GM12864 (cell line): ENCODE measurements at places on chromosomes 3 and 15.

- DNase-seq, result no peak
These were observed 124.2 kb downstream of the SHQ1 start for GRCh38 chr3:72724070-72724469.

DNA sequence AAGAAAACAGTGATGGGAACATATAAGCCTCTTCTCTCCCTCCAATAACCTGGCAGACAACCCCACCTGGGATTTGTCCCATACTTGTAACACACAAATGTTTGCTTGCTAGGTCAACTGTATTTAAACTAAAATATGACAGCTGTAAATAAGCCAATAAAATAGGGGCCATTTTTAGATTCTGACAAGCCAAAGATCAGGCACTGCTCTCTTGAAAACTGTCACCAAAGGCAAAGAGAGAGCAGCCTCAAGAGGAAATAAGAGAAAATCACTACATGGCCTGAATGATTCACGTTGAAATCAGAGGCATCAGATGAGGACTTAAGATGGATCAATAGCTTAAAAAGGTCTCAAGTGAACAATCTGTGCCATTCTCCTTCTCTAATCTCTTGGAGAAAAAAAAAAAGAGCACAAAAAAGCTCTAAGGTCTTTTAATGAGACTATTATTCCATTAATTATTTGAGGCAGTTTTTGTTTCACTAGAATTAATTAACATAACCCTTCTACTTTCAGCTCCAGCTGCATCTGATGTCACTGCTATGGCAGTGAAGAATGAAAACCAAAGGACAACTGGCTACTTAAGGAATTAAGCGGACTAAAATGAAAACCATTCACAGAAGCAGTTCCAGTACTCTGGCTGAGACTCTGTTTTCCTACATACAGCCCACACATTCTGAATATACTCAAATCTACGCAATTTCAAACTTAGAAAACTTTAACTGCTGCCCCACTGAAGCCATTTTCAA lies 19.0 kb downstream of the MYO5A start:
- no peak for DNase-seq

GRCh38 chr15:69595009-69595791 lies 142.6 kb downstream of the RPLP1 start:
- no peak for DNase-seq

- DNase-seq, result no peak
These were observed 19.8 kb upstream of the PIGZ start for GRCh38 chr3:196988241-196989029.

DNA sequence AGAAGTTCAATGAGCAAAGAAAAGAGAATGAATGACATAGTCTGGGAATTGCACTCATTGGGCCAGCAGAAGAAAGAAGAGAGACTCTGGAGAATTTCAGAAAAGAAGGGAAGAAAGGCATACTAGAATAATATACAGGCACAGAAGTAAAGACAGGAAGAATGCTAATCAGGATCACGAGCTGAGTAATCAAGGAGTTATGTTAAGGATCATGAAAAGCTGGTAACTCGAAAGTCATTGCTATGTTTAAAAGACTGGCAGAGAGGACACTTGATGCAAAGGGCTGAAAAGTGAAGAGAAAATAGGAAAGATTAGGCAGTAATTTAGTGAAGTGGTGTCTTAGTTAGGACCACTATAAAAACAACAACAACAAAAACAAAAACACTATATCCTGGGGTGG lies 284.1 kb downstream of the ZBBX start:
- no peak for DNase-seq

DNA sequence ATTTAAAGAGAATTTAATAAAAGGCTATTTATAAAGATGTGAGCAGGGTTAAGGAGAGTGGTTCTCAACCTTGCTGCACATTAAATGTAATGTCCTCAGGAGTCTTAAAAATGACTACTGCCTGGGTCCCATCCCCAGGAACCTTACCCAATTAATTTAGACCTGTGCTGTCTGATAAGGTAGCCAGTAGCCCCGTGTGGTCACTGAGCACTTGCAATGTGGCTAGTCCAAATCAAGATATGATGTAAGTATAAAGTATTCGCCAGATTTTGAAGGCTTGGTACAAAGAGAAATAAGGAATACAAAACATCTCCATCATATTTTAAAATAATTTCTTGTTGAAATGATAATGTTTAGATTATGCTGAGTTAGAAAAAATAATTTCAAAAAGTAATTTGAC lies 343.3 kb upstream of the PPP2R3A start:
- no peak for DNase-seq

- no peak for DNase-seq
These were observed 893 bp upstream of the MTHFS start for GRCh38 chr15:79897701-79898113.

DNA sequence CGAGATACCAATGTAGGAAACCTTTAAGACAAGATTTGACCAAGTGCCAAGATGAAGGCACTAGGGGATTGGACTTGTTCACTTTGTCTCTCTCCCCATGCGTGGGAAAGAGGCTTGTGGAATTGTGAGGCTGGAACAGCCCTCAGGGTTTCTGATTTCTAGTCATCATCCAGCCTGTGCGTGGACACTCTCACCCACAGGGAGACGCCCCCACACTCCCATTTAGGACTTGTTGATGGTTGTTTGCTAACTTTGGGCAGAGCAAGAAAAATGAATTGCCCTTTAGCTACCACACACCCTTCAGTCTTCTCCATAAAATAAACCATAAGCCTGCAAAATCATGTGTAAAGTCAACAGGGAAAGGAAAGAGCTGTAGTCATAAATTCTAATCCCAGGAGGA lies 18.4 kb downstream of the ACKR2 start:
- DNase-seq, result no peak

GRCh38 chr15:90178468-90179435 lies 22.4 kb upstream of the SEMA4B start:
- DNase-seq, result no peak

DNA sequence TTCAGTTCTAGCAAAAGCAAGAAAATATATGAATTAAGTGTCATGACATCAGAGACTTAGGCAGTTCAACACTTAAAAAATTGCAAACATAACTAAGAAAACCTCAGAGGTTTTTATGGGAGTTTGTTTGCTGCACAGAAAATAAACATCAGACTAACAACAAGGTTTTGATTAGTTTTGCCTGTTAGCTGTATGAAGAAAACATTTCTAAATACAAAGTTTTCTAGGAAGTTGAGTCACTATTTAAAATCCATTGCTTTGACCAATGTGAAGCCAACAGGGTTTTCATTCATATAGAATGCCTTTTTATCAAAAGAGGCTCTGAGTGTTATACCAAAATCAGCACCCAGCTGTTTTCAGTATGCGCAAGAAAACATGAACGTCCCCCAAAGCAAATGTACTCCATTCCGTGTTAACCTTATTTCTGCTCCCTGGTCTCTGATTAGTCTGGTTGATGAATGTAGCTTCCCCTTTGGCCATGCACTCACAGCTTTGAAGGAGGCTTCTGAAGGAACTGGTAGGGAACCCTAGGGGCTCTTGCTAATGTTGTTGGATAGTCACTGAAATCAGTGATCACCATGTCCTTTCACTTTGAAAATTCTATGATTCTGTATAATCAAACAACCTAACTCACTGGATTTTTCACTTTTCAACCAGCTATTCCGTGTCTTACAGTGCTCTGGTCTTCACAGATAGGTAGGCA lies 89.6 kb upstream of the TSEN2 start:
- no peak for DNase-seq

- DNase-seq, result no peak
These were observed 64.5 kb downstream of the NPTN start for GRCh38 chr15:73568564-73569280.

- DNase-seq, result no peak
These were observed 63.0 kb downstream of the LINGO1 start for GRCh38 chr15:77569729-77570125.

- no peak for DNase-seq
These were observed 116.0 kb downstream of the XXYLT1 start for GRCh38 chr3:195154793-195155535.

DNA sequence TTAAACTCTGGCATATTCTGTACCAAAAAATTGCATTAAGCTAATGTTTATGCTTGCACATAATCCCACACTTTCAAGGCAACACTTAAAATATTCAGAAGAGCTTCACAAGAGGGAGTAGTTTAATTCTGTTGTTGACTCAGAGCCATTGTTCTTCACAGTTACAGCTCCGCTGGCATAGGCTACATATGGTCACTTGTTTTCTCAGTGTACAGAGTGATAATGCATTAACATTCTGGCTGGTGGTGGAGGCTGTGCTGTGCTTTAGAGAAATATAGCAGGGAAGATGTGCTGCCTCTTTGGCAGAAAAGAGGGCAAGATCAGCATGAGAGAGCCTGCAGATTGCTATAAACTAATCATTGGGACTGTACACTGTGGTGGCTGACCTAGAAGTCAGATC lies 13.3 kb downstream of the NLGN1 start:
- DNase-seq, result no peak

- no peak for DNase-seq
These were observed 54.6 kb downstream of the GMNC start for GRCh38 chr3:190807719-190808375.

DNA sequence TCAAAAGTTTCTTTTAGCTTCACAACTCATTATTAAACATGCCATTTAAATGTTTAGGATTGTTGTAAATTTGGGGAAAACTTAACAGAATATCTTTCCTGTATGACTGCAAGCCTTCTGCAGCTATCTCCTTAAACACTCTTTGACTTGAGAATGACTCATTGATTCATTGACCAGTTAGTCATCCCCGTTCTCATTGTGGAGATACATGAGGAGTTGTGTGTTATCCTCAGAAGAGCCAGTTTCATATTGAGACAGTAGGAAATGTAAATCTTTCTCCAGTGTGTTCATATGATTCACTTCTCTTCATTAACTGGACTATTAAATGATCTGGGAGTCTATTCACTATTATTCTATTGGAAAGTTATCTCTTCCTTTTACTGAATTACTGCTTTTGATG lies 83.0 kb downstream of the CRYGS start:
- no peak for DNase-seq

- no peak for DNase-seq
These were observed 305.7 kb upstream of the ICE2 start for GRCh38 chr15:60784483-60785254.

DNA sequence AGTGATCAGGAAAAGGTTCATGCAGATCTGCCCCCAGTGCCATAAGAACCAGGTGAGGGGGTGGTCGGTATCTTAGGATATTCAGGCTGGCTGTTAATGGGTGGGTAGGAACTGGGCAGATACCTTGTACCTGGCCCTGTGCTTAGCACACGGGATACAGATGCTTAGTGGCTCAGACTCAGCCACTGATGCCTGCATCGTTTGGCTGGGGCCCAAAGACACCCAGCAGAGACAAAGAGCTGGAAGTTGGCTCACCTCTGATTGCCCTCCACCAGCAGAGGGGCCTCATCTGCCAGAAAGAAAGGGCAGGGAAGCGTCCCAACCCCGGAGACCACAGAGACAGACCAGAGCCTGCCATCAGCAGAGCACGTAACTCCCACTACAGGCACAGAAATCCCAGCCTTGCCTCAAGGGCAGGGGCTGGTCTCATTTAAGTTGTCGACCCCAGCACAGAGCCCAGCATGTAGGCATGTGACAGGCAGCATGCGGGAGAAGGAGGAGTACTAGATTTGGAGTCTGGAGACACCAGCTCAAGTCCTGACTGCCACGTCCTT lies 64.1 kb upstream of the SLC6A1 start:
- no peak for DNase-seq

GRCh38 chr15:68681836-68682235 lies 103.0 kb downstream of the CORO2B start:
- no peak for DNase-seq

GRCh38 chr15:60390871-60391501 lies 6.8 kb downstream of the ANXA2 start:
- no peak for DNase-seq

DNA sequence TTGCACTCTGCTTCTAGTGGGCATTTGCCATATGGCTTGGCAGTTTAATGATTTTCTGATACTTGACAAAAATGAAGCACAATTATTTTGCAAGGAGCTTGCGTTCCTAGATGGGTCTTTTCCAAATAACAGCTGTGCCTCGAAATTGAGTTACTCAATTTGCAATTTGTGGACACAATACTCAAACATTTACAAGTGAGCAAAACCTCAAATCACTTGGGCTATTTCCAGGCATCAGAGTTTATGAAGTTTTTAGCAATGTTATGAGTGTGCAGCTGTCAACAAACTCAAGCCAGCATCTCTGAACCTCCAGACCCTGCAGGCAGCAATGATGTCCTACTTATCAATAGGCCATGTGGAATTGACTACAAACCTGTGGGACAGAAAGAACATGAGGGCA lies 41.3 kb downstream of the NMNAT3 start:
- DNase-seq, result no peak

GRCh38 chr15:70281261-70281810 lies 183.6 kb upstream of the TLE3 start:
- no peak for DNase-seq

DNA sequence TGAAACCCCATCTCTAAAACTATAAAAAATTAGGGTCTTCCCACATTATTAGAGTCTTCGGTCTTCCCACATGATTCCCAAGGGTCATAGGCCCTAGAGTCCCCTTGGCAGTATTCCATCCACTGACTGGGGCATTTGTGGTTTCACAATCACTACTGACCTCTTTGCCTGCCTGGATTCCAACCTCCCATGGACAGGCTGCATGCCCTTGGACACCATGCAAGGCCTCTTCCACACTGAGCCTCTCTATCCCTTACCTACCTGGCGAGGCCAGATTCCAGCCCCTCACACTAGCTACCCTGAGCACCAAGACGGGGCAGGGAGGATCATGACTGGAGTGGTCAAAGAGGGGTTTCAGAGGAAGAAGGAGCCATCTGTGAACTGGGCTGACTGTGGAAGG lies 64.4 kb downstream of the SRGAP3 start:
- no peak for DNase-seq

GRCh38 chr3:151558661-151559060 lies 97.8 kb upstream of the IGSF10 start:
- no peak for DNase-seq

- DNase-seq, result no peak
These were observed 87.5 kb downstream of the LRRFIP2 start for GRCh38 chr3:37086918-37087317.

GRCh38 chr15:84035399-84035766 lies 200.2 kb upstream of the GOLGA6L4 start:
- DNase-seq, result peak; percentile 4

GRCh38 chr3:30518181-30518864 lies 88.1 kb upstream of the TGFBR2 start:
- DNase-seq, result no peak

- DNase-seq, result no peak
These were observed 508.6 kb downstream of the FHIT start for GRCh38 chr3:60742606-60743145.

DNA sequence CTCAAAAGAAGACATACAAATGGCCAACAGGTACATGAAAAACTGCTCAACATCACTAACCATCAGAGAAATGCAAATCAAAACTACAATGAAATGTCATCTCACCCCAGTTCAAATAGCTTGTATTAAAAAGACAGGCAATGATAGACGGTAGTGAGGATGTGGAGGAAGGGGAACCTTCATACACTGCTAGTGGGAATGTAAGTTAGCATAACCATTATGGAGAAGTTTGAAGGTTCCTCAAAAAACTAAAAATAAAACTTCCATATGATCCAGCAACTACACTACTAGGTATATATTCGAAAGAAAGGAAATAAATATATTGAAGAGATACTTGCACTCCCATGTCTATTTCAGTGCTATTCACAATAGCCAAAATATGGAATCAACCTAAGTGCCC lies 62.8 kb upstream of the PPARG start:
- DNase-seq, result no peak
